RPMI7951 (cell line): ENCODE measurements at places on chromosomes 1 and 21. TPM values are rescaled to one million over a fixed set of nuclear protein-coding genes. Genes with fewer than 3 reads are reported as not detected.

DNA sequence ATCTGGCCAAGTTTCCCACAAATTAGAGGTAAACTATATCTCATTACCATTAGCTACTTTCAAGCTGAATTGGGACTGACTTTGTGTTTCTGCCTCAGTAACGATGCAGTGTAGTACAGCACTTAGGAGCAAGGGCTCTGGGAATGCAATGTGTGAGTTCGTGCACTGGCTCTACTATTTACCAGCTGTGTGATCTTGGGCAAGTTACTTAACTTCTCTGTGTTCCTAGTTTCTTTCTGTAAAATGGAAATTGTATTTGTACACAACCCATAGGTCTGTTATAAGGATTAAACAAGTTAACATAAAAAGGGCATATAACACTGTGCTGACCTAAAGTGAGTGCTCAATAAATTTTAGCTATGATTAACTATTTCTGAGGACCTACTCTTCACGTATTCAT is 65.0 kb upstream of the CSF1 start:
- no peak for DNase-seq

TCHH gene
- total RNA-seq = under 0.01 TPM in 2 replicates

GRCh38 chr1:68704800-68705443 is 208.0 kb upstream of the DEPDC1 start:
- DNase-seq = no peak

DNA sequence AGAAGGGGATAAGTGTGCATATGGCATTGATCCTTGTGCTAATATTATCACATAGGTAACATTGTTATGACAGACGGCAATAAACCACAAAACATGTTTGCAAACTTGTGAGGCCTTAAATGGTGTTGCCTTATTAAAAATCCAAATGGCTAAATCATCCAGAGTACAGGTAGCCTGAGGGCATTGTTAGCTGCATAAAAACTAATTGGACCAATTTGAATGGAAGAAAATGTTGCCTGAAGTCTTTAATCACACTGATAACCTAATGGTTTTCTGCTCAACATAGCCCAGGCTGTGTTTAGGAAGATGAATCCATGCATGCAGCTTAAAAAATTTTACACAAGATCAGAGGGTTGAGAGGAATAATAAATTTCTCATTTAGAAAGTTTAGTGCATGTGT is 19.4 kb upstream of the LRRC53 start:
- no peak for DNase-seq

S100A12 gene
- total RNA-seq = not detected in 2 replicates

GRCh38 chr21:41686664-41687063 is 80.2 kb downstream of the RIPK4 start:
- no peak for DNase-seq

SH3GLB1 gene
- 45.6 and 53.6 TPM in 2 replicates for total RNA-seq

DNA sequence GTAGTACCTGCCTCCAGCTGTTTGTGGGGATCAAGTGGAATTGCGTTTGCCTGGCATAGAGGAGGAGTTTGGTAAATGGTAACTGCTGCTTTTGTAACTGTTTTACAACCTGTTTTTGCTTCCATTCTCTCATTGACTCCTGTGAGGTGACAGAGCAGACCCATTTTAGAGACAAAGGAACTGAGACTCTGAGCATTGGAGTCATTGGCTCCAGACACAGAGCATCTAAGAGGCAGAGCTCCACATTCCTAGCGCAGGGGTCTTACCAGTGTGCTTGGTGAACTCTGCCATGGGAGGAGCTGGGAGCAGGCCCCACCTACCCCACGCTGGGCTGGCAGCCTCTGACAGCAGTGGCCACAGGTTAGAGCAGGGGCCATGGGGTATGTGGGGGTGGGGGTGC is 2.4 kb downstream of the LDLRAP1 start:
- DNase-seq = no peak

S100A7 gene
- total RNA-seq = not detected in 2 replicates

- DNase-seq = no peak
Measured at GRCh38 chr1:236507022-236507700, 16.6 kb upstream of the LGALS8 start.

DNA sequence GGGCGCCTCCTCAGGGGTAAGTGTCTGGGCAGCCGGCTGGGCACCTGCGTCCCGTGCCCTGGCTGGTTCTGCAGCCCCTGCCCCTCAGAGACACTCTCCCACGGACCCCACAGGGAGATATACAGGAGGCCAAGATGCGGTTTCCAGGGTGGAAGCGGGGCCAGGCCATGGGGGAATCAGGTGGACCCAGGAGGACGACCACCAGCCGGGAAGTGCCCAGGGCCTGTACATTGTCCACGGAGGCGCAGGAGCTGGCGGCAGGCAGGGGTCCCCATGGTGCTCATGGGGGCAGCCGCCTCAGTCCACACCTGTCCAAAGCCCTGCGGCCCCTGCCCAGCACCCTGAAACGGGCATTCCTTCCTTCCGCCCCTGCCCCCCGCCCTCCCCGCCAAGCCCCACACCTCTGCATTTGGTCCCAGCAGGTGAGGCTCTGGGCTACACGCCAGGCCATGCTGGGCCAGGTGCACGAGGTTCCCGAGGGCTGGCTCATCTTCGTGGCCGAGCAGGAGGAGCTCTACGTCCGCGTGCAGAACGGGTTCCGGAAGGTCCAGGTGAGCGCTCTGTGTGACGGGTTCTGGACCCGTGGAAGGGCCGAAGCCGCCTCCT is 36.7 kb downstream of the SLC19A1 start:
- no peak for DNase-seq

GRCh38 chr1:214548988-214549387 is 2.4 kb downstream of the PTPN14 start:
- DNase-seq = peak; percentile 85
